Gastrocnemius medialis (tissue), 4 donors: ENCODE measurements at places on chromosomes 2 and 18. TPM values are rescaled to one million over a fixed set of nuclear protein-coding genes. Genes with fewer than 3 reads are reported as not detected.

- H3K4me1 ChIP-seq: no peaks in the 10 kb centered on the region
- H3K27me3 ChIP-seq: no peaks in the 10 kb centered on the region
- no peaks in the 10 kb centered on the region for H3K36me3 ChIP-seq
- DNase-seq: no peak
These were observed 536.6 kb downstream of the LRRTM4 start for GRCh38 chr2:76985387-76986136.

GRCh38 chr18:49866680-49867079 is 53.3 kb upstream of the ACAA2 start:
- no peak overlapping the region for H3K27ac ChIP-seq
- H3K4me1 ChIP-seq: no peaks in the 10 kb centered on the region
- H3K36me3 ChIP-seq: no peaks in the 10 kb centered on the region
- no peak for DNase-seq

GRCh38 chr2:30112561-30112960 is 34.2 kb upstream of the YPEL5 start:
- no peak overlapping the region for H3K27ac ChIP-seq
- H3K27me3 ChIP-seq: no peaks in the 10 kb centered on the region
- no peaks in the 10 kb centered on the region for H3K4me1 ChIP-seq
- H3K4me3 ChIP-seq: no peak overlapping the region
- DNase-seq: no peak

DNA sequence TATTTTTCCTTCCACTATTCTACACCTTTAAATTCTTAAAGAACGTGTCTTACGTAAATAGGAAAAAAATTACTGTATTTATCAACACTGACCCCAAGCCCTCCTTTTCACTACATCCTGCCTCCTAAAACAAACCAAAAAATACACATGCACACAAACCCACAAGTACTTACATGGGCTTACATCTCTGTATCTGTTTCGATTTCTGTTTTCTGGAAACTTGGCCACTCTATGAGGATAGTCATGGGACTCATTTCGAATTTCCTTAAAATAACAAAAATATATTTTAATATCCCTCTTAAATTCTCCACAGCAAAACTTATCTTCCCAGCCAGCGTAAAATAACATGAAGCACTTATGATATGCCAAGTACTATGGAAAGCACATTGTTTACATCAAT is 25.0 kb downstream of the PTPN2 start:
- no peak for DNase-seq
- peaks cover 7% of the 10 kb centered on the region for H3K4me1 ChIP-seq
- H3K36me3 ChIP-seq: peaks cover 8% of the 10 kb centered on the region
- no peak overlapping the region for H3K4me3 ChIP-seq

DNA sequence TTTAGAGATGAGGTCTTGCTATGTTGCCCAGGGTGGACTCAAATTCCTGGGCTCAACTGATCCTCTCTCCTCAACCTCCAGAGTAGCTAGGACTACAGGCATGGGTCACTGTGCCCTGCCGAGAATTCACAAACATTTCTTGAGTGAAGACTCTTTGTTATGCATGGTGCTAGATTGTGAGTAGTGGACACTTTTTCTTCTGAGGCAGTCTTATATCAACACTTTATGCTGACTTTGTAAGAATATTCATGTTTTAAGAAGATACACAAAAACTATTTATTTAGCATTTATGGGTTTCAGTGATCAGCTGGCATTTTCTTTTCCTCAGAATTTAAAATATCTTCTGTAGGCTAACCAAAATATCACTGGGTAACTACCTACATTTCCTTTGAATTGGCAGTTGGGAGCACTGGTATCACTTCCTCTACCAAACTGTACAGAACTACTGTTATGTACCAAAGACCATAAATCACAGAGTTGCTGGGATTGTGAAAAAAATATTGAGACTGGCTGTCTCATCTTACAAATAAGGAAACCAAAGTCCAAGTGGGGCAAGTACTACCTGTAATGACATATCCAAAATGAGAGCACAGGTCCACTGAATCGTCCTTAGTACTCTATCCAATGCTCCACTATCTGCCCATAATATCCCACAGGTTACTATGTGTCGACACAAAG is 34.0 kb downstream of the DOCK10 start:
- no peak overlapping the region for H3K27ac ChIP-seq
- no peaks in the 10 kb centered on the region for H3K4me1 ChIP-seq
- H3K27me3 ChIP-seq: no peaks in the 10 kb centered on the region
- H3K4me3 ChIP-seq: no peak overlapping the region
- DNase-seq: no peak
- H3K36me3 ChIP-seq: no peaks in the 10 kb centered on the region

DNA sequence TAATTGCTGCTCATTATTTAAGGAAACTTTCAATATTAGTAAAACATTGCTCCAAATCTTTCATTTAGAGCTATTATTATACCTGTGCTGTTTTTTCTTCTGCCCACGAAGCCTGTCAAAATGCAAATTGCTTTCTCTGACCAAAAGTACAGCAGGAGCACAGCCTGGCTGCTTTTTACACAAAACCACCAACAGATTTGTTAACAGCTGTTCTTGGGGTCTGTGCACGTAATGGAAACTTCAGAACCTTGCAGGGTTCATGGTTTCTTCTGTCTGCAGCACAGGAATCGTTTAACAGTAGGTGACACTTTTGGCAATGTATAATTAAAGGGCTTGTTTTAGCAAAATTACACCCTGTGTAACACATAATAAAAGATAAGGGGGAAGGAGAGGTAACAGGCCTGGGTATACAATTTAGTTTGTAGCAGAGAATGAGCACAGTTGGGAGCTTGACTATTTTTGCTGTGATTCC is 447.3 kb downstream of the KCNJ3 start:
- H3K27ac ChIP-seq: no peak overlapping the region
- H3K4me3 ChIP-seq: no peak overlapping the region
- DNase-seq: no peak
- H3K36me3 ChIP-seq: no peaks in the 10 kb centered on the region

The KIAA2012 gene
- not detected for total RNA-seq

The SULT1C4 gene
- 3.2 TPM for total RNA-seq

The NOSTRIN gene
- 5.1 TPM for total RNA-seq

The C2orf66 gene
- not detected for total RNA-seq

The RETREG2 gene
- 39.8 TPM for total RNA-seq
